ENCODE measurements at places on chromosomes 6 and 20.

- DNase-seq, result no peak
Observed at GRCh38 chr20:10404959-10405530, 29.0 kb downstream of the MKKS start.

DNA sequence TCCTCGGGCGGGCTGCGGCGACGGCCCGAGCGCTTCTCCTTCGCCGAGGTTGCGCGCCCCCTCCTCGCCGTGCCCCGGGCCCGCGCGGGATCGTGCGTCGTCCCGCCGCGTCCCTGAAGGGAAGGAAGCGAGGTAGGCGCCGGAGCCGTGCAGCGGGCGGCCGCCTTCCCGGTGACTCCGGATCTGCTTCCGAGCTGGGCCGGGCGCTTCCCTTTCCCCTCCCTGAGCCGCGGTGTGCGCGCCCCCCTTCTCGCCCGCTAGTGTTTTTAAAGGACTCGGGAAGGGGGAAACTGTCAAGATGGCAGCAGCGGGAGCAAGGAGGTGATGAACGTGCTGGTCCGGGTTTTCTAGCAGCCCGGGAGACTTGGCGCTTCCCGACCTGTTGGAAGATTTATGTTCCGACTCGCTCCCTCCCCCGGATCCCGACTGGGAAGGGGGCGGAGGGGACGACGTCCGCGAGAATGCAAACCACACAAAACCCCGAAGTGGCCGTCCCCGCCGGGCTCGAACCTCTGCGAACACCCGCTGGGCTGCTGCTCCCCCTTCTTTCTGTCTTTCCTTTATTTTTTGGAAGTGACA lies 744 bp upstream of the FOXO3 start:
- DNase-seq, result no peak

DNA sequence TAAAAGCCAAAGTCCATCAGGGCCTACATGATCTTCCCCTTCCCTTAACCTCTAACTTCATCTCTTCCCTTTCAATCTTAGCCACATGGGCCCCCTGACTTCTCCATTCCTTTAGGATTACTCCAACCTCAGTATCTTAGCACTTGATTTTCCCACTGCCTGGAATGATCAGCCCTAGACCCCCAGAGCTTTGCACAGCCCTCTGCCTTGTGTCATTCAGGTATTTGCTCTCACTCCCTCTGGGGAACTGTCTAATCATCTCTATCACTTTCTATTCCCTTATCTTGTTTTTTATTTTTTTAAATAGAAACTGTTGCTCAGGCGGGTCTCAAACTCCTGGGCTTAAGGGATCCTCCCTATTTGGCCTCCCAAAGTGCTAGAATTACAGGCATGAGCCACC lies 13.3 kb upstream of the ZNFX1 start:
- no peak for DNase-seq

DNA sequence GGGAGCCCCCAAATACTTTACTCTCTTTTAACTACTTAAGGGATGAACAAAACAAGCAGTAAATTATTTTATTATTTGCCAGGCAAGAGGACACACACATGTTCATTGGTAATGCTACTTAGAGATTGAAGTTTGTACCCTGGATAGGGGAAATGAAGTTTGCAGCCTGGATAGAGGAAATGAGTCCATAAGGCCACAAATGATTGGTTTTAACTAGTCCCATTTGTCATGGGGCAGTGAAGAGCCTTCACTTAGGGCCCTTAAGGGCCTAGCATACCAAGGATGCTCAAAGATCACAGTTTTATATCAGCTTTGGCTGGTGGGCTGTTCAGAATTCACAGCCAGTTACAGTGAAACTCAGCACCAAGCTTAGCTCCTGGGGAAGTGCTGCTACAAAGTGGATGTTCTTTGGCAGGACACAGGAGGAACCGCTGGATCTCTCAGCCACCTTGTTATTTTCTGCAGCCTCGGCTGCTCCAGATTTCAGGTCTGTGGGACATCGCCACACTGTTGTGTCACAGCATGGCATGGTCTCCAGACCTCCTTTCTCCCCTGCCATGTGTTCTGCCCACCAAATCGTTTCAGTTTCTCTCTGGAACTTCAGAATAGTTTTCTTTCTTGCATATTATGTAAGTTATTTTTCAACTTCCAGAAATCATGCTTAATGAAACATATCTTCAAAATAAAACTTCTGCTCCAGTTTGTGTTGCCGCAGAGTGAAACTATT lies 41.8 kb downstream of the NCOA7 start:
- no peak for DNase-seq

GRCh38 chr6:139546106-139546472 lies 171.6 kb upstream of the CITED2 start:
- DNase-seq, result no peak

DNA sequence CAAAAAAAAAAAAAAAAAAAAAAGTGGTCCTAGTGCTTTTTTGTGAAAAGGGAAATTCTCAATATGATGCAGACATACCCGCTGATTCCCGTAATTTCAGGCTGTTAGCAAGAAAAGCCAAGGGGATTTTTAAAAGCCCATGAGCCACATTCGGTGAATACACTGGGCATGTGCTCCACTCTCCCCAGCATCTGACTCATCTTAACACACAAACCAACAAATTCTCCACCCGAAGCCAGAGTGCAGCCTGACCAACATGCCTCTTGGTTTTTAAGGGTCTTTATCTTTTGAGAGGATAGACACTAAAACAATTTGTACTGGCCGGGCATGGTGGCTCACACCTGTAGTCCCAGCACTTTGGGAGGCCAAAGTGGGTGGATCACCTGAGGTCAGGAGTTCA lies 45.5 kb upstream of the CD83 start:
- DNase-seq, result no peak

DNA sequence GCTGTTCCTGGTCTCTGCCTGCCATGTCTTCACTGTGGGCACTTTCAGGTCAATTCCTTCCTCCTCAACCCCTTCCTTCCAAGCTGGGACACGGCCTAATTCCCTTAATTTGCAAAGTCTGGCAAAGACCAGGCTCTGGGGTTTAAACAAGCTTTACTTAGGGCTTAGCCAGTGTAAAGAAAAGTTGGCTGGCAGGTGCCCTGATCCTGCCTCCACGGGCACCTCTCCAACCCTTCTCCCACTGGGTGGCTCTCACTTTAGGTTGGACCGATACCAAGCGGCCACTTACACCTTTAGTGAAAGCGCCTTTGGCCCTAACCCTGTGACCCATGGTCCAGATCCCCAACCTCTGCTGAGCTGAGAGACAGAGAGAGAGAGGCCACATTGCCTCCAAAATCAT lies 13.7 kb upstream of the MLN start:
- DNase-seq, result no peak

Data from NCI-H2081 treated with DMSO at 0.1 percent for 48 hours (cell line).